ENCODE measurements at places on chromosomes 13 and 19.

DNA sequence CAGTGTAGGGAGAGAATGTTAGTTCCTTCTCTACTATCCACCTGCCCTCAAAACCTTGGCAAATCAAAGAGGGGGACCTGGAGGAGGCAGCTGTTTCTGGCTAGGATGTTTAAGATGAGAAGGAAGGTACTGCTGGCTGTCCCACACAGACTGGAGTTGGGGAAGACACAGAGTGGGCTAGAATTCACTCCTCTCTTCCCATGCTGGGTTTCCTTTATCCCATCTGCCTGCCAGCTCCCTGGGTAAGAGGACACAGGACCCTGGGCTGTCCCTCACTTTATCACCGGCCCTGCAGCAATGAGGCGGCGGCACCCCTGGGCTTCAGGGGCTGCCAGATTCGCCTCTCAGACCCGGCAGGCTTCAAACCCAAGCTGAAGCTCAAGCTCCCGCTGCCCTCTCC is 69.5 kb downstream of the KLF2 start:
- DNase-seq = no peak

DNA sequence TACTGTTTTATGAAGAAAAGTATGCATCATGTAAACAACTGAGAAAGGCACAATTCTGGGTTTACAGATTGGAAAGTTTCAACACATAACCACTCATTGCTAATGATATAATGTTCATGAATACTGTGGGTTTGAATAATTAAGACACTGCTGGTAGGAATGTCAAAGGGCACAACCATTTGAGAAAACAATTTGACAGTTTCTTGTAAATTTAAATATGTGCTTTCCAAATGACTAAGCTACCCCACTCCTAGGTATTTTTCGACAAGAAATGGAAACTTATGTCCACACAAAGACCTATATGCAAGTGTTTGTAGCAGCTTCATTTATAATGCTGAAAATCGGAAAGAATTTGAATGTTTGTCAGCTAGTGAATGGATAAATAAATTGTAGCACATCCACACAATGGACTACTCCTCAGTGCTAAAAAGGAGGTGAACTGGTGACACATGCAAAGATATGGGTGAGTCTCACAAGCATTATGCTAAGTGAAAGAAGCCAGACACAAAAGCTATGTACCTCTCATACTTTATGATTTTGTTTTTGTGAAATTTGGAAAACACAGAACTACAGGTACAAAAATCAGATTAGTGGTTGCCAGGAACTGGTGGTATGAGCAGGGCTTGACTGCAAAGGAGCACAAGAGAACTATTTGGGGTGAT is 44.8 kb upstream of the FLT1 start:
- no peak for DNase-seq

GRCh38 chr13:30819136-30819888 is 84.0 kb downstream of the ALOX5AP start:
- no peak for DNase-seq

- no peak for DNase-seq
Measured at GRCh38 chr13:73954808-73955207, 179.4 kb downstream of the KLF12 start.

DNA sequence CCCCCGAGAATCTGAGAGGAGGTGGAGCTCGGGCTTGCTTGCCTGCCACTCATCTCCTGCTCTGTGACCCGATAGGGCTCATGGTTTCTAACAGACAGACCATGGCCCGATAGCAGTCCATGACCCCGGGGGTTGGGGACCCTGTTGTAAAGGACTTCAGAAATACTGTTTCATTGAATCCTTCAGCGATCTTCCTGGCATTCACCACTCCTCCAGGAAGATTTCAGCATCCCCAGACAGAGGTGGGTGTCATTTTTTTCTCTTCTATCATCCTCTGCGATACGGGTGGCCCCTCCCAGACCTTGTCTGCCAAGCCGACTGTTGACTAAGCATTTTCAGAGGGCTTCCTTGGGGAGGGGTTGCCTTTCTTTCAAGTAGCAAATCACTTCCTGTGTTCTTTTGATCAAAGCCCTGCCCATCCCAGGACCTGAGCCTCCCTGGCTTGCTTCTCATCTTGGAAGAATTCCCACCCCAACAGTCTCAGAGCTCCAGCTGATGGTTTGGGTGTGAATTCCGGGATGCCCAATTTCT is 1.7 kb downstream of the MYO1F start:
- no peak for DNase-seq

DNA sequence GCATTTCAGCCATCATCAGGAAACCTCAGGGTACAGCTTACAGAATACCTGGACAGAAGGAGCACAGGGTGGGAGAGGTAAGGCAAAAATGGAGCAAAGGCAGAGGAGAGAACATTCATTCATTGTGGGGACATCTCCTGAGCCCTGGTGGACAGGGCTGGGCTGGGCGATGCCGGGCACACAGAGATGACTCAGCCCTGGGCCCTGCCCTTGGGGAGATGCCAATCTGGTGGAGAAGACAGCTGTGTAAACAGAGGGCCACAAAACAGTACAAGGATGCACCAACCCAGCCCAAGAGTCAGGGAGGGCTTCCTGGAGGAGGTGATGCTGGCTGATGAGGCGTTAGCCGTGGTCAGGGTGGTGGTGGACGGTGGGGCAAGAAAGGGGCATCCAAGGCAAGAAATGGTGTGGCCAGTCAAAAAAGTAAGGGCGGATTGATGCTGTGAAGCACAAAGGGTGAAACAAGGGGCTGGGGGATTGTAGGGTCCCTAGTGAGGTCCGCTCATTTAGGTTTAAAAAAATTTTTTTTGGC is 3.6 kb upstream of the HAS1 start:
- no peak for DNase-seq

DNA sequence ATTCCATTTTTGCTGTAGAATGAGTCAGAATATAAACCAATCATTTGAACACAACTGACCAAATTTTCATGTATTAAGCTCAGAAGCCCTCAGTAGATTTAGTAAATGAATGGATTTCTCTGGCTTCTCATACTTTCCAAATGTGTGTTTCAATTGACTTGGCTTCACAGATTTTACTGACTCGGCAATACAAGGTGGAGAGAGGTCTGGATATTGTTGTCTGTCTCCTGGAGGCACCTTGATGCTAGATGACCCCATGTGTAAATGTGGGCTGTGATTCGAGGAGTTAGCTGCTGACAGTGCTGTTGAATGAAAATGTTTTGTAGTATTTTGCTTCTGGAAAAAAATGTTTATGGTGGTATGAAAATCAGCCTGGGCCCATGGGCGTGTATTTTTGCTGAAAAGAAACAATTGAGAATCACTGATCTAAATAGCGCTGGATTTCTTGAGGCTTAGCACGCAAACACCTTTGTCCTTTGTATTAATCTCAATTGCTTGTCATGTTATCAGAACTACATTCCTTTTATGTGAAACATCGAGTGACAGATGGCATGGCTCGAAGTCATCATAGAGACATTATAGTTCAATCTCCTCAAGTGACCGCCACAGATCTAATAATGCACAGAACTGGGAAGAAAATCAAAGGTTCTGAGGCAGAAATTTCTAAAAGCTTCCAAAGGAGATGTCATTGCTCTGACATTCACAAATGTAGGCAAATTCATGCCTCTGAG is 41.2 kb upstream of the UBAC2 start:
- no peak for DNase-seq

GRCh38 chr19:35908010-35908441 is at the start of gene TYROBP:
Gene TYROBP, minus strand, starts transcription at chr19:35908295. Its CDS starts 67 bp downstream, at chr19:35908228.
- no peak for DNase-seq

DNA sequence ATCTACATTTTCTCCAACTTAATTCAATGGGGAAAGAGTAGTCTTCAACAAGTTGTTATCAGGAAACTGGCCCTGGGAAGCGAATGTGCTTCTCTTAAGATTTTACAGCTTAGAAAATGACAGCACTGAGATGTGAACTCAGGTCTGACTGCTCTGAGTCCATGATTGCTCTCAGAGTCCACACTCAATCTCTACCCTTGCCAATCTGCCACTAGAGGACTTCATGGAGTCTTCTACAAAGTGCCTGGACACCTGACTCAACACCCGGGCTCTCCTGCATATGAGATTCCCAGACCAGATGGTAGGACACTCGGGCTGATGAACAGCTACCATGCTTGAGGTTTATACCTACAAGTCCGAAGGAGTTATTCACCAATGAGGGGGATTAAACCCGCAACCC is 74.8 kb downstream of the ABCC4 start:
- DNase-seq = no peak

DNA sequence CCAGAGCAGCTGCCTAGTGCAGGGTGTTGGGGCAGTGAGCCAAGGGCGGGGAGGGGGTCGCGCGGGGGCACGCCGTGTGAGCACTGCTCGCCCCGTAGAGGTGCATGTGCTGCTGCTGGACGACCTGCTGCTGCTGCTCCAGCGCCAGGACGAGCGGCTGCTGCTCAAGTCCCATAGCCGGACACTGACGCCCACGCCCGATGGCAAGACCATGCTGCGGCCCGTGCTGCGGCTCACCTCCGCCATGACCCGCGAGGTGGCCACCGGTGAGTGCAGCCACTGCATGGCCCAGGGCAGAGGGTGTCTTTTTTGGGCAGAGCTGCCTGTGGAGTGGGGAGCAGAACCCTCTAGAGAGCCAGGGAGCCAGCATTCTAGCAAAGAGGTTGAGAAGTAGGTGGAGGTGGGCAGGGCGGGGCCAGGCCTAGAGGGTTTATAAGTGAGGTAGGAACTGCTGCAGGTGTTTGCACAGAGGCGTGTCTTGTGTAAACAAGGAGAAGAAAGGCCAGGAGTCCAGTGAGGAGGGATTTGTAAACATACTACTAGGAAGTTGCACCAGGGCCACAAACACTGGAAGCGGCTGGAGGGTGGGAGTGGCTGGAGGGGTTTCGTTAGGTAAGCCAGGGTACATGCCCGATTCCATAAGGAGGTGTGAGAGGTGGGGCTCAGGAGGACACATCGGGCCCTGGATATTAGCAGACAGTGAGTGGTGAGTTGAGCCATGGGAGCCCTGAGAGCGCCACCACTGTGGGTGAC is 21.3 kb downstream of the ARHGEF1 start:
- no peak for DNase-seq

DNA sequence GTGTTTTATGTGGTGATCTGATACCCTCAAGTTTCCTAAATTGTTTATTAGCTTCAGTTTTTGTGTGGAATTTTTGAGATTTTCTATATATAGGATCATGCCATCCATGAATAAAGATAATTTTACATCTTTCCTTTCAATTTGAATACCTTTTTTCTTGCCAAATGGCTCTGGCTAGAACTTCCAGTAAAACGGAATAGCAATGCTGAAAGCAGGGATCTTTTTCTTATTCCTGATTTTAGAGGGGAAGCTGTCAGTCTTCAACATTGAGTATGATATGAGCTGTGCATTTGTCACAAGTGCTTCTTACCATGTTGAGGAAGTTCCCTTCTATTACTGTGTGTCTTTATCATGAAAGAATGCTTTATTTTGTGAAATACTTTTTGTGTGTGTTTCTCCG is 618.8 kb downstream of the FGF9 start:
- DNase-seq = no peak

Measured in NCI-H2171 treated with DMSO at 0.1 percent for 48 hours (cell line).